ENCODE measurements at places on chromosomes 4 and X. TPM values are rescaled to one million over a fixed set of nuclear protein-coding genes. Genes with fewer than 3 reads are reported as not detected.
A peak's percentile ranks its signal among the peaks of the same experiment; 100 is the strongest.

Gene TACR3
- not detected for polyA plus RNA-seq

Gene WDR17
- not detected for polyA plus RNA-seq

Gene ZNF182
- not detected for polyA plus RNA-seq

Gene ACOT9
- polyA plus RNA-seq, result 8.2 TPM

- no peak for DNase-seq
Observed at GRCh38 chr4:110680265-110680664, 57.4 kb upstream of the PITX2 start.

DNA sequence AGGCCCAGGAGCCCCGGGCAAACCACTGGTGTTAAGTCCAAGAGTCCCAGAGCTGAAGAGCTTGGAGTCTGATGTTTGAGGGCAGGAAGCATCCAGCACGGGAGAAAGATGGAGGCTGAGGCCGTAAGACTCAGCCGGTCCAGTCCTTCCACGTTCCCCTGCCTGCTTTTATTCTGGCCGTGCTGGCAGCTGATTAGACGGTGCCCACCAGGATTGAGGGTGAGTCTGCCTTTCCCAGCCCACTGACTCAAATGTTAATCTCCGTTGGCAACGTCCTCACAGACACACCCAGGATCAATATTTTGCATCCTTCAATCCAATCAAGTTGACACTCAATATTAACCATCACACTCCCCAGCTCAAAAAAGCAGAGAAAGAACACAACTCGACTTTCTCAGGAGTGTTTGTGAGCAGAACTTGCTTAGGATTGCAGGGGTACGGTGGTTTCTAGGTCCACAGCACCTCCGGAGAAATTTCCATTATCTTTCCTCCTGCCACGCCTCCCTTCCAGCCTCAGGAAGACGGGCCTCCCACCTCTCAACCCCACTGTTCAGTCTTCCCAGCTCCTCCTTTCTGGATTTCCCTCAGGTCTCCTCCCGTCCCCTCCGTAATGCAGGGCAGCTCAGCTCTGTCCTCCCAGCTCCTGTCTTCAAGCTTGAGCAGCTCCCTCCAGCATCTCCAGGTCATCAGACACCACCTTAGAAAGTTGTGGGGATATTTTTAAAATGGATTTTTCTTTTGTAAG is 13.3 kb upstream of the TMEM271 start:
- no peak for DNase-seq

GRCh38 chr4:171117457-171117856 is 695.7 kb upstream of the GALNTL6 start:
- no peak for DNase-seq

GRCh38 chrX:123753656-123754350 is 21.0 kb upstream of the THOC2 start:
- DNase-seq, result no peak

DNA sequence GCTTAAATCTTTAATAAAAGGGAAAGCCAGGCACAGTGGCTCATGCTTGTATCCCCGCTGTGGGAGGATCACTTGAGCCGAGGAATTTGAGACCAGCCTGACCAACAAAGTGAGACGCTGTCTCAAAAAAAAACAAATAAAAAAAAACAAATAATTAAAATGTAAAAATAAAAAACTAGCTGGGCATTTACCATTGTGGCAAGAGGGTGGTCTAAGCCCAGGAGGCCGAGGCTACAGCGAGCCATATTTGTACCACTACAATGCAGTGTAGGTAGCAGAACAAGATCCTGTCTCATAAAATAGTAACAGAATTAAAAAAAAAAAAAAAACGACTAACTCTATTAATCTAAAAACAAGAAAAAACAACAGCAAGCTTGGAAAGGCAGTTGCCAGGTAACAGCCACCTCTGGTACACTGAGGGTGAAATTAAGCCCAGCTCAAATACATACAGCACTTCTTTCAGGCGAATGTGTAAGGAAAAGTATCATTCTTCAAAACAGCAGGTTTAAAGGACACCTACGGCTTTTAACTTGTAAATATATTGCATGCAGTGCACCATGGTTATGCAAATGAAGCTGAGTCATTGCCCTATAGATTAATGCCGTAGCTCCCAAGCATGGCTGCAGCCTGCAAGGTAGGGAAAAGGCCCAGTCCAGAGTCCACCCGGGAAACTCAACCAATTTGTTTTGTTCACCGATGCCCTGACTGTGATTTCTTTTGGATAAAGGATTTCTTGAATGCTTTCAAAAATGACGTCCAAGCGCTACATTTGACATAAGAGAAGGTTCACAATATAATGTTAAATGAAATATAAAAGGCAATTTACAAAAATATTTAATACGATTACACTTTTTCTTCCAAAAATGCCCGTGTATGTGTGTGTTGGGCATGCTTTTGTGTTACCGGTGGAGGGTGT is 14.5 kb upstream of the TXLNG start:
- DNase-seq, result no peak

- no peak for DNase-seq
Observed at GRCh38 chr4:146256328-146256727, 42.0 kb downstream of the REELD1 start.

DNA sequence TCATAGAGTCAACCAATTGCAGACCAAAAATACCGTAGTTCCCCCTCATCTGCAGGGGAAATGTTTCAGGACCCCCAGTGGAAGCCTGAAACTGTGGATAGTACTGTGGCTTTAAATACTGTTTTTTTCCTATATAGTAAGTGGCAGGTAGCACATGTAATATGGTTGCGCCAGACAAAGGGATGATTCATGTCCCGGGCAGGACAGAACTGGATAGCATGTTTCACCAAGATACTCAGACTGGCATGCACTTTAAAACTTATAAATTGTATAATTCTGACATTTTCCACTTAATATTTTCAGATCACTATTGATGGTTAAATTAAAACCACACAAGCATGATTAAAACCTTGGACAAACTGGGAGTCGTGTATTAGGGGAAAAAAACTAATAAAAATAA is 276.3 kb upstream of the AGA start:
- no peak for DNase-seq

- DNase-seq, result no peak
Observed at GRCh38 chr4:176036585-176037205, 28.9 kb upstream of the WDR17 start.

- DNase-seq, result no peak
Observed at GRCh38 chrX:68579810-68580209, 67.7 kb upstream of the STARD8 start.

DNA sequence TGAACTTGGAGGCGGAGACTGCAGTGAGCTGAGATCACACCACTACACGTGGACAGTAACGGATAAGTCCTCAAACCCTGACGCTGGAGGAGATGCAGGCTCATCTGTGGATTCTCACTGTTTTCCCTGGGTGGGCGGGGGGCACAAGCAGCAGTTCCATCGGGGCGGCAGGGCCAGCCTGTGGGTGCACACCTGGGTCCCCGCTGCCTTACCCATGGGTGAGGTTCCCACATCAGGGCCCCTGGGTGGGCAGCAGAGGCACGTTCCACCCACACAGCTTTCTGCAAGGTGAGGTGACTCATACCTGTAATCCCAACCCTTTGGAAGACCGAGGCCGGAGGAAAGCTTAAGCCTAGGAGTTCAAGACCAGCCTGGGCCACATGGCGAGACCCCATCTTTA is 56.6 kb upstream of the MXD4 start:
- DNase-seq, result no peak

GRCh38 chr4:96186593-96186992 is 346.7 kb downstream of the PDHA2 start:
- peak; percentile 8 for DNase-seq

- DNase-seq, result peak; percentile 22
Observed at GRCh38 chrX:8971116-8971515, 62.8 kb downstream of the FAM9B start.

DNA sequence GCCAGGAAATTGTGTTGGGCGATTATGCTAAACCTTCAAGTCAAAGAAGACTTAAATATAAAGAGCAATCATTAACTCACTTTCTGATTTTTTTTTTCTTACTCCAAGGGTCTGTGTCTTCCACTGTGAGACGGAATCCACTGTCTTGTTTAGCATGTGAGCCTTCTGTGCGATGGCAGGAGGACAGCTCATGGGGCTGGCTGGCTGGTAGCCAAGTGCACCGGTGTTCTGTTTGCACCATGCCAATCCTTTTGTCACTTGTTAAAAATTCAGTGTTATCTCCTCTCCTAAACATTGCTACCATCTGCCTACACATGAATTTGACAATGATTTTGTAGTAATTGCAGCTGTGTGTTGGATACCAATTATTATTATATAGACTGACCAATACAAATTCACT is 1056.3 kb upstream of the IGFBP7 start:
- no peak for DNase-seq

GRCh38 chrX:120419463-120419862 is 49.6 kb downstream of the LAMP2 start:
- no peak for DNase-seq

DNA sequence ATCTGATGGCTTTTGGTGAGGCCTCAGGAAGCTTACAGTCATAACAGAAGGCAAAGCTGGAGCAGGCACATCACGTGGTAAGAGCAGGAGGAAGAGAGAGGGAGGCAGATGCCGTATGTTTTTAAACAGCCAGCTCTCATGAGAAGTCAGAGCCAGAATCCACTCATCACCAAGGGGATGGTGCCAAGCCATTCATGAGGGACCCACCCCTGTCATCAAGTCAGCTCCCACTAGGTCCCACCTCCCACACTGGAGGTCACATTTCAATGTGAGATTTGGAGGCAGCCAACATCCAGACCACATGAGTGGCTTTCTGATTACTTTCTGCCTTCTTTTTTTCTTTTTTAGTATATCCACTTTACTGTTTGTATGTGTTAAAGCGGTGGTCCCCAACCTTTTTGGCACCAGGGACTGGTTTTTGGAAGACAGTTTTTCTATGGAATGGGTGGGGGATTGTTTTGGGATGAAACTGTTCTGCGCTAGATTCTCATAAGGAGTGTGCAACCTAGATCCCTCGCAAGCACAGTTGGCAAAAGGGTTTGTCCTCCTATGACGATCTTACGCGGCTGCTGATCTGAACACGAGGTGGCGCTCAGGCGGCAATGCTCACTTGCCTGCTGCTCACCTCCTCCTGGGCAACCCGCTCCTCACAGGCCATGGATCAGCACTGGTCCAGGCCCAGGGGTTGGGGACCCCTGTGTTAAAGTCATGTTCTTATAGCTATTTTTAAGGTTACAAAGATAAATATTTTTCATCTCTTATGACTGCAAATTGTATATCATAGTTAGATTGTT is 61.7 kb downstream of the SLIT2 start:
- no peak for DNase-seq

DNA sequence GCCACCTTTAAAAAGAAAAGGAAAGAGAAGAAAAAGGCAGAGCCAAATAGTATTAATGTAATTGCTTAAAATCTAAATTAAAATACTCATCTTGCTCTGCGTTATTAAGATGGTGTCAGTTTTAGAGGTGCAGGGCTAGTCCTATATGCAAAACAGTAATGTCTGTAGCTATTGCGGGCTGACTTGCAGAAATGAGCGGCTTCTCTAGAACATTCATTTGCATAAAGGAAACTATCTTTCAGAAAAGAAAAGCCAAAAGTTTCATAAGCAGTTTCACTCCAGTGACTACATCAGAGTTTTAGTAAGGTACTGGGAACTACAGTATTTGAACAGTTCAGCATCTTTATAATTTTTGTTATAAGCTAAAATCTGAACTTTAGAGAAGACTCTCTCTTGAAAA is 6.0 kb downstream of the SMAD1 start:
- no peak for DNase-seq

DNA sequence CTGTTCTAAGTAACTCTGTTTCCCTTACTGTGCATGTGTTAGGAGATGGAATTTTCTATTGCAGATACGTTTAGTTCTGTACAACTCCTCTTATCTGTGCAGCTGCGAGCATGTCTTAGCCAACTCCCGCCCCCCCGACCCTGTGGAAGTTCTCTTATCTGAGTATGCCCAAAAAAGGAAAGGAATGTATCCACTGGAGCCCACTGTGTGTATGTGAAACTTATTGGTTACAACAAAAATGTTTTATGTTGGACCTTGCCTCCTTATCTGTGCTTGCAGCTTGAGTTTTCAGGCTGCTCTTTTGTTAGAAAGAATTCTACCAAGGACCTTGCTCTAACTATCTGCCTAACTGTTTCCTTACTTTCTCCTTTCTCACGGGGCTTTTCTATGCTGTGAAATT is 24.2 kb upstream of the DCAF8L2 start:
- DNase-seq, result no peak

DNA sequence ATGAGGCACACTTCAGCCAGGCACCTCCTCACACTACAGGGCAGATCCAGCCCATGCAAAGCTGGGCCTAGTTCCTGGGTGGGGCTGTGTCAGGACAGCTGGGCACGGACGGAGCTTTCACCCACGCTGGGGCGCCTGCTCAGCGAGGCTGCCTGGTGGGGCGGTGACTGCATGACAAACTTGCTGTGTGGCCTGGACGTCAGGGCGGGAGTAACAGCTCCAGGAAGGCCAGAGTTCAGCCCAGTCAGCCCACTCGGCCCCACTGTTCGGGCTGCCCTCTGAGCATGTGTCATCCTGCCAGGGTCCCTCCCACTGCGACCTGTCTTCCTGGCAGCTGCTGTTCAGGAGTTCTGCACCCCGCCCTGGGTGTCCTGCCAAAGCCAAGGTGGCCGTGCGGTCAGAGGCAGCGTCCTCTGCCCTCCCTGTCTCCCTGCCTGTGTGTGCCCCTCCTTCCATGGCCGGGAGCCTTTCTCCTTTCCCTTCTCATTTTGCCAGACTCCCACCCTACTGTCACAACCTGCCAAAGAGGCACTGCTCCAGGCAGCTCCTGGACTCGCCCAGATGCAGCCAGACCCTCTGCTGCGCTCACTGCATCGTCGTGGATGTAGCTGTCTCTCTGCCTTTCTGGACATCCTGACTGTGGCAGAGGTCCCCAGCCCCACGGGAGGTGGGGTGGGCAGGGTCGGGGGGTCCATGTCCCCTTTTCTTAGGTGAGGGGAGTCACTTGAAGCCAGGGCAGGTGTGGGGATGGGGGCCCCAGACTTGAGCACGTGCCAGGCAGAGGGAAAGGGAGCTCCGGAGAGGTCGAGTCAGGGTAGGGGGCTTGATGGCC is 33.0 kb upstream of the KIAA0232 start:
- no peak for DNase-seq

DNA sequence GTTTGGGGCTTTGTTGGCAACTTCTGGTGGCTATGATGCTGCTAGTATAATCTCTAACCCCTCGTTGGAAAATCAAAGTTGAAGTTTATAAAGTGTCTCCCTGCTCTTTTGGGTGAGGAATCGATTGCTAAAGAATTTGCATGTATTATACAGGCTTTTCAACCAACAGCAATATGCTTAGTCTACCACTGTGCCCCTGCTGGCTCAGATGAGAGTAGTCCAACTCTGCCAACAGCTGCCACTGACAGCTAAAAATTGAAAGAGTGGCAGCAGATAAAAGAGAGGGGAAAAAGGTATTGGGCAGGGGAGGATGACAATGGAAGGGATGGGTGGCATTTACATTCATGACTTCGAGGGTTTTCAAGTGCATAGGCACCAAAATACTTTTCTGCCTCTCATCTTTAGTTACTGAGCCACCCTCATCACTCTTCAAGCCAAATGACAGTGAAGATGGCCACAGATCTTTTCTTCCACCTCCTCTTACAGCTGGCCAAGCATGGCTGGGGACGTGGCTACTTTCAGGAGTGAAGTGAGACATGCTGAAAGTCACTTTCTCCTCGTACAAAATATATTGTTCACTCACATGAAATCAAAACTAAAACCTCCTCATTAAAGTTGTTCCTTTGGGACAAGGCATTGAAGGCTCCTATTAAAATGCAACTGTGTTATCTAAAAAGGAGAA is 2.7 kb upstream of the GRIA3 start:
- no peak for DNase-seq

All from immature natural killer cell (primary cell).